ENCODE measurements at places on chromosomes 4 and X.

GRCh38 chrX:1316527-1316926 is 20.1 kb upstream of the IL3RA start:
- DNase-seq = no peak

DNA sequence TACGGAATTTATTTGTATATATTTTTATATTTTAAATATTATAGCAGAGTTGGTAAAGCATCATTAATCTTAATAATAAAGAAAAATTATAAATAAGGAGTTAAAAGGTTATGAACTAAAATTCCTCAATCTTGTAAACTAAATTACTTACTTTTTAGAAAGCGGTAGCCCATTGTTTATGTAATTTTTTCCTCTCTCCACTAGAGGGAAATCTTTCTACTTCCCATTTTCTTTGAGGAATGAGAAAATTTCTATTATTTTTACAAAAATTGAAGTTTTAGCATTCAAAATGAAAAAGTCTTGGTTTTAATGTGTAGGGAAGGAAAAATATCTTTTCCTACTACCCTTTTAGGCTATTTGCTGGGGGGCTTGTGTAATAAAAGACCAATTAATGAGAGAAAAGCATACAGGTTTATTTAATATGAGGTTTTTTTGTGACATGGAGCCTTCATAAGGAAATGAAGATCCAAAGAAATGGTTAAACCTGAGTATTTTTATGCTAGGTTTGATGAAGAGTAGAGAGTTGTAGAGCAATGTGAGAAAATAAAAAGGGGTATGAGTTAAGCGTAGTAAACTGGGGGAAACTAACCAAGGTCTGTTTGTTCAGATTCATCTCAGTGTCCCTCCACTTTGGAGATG is 68.7 kb upstream of the ADAD1 start:
- no peak for DNase-seq

DNA sequence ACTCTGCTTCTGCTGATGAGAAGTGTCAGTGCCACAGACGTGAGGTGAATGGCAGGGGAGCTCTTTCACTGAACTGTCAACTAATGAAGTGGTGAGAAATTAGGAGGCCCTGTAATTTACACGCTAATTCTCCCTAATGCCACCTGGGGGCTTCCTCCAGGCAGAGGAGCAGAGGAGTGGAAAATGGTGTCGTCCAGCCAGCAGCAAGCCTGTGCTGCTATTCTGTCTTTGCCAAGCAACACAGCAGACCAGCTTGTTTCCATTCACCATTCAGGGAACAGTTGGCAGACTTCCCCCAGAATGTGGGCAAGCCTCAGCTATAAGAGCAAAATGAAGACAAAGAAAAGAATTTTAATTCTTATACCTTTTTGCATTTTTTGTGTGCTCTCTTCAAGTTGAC is 245.2 kb upstream of the TET2 start:
- DNase-seq = no peak

- no peak for DNase-seq
These were observed 25.4 kb upstream of the IL2 start for GRCh38 chr4:122481766-122482405.

GRCh38 chr4:149280806-149281205 is 534.8 kb downstream of the IQCM start:
- no peak for DNase-seq

DNA sequence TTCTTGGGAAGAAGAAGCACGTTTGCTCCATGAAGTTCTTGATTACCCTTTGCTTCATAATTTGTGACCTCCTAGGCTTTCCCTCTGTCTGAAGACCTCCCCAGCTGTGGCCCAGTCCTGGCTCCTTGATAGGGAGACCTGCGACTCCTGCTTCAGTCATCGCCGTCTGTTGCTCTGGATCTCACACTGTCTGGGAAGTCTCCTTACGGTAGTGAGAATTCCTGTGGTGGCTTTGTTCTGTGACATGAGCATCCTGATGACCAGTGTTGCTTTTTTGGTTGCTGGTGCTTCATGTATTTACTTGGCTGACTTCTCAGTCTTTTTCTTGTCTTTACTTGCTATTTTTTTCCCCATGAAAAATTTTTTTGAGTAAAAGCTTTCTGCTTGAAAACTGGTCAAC is 44.2 kb downstream of the JADE1 start:
- no peak for DNase-seq

DNA sequence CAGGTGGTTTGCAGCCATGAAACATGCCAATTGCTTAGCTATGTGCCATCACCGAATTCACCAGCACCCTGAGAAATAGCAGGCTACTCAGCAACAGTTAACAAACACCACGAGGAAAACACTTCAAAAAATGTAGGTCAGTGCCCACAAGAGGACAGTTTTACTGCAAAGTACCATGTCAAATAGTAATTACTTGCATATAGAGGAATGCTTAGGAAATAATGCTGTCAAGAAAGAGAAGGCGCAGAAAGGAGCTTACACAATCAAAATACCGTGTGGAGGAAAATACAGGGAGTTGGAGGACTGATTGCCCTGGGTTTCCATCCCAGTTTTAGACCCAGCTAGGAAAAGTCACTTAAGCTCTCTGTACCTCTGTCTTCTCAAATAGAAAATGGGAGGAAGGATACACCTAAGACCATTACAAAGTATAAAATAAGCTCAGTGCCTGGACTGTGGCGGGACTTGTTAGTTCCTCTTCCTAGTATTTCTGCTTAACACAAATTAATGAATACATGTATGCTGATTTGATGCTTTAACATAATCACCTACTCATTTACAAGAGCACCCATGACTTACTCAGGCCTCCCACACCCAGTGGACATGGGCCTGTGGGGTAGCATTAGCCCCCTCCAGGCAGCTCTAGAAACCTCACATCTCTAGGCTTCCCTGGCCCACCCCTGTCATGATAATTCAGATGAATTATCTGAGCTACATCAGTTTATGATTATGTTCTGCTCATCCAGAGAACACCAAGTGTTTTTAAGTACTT is 44.5 kb upstream of the IL21 start:
- DNase-seq = no peak

DNA sequence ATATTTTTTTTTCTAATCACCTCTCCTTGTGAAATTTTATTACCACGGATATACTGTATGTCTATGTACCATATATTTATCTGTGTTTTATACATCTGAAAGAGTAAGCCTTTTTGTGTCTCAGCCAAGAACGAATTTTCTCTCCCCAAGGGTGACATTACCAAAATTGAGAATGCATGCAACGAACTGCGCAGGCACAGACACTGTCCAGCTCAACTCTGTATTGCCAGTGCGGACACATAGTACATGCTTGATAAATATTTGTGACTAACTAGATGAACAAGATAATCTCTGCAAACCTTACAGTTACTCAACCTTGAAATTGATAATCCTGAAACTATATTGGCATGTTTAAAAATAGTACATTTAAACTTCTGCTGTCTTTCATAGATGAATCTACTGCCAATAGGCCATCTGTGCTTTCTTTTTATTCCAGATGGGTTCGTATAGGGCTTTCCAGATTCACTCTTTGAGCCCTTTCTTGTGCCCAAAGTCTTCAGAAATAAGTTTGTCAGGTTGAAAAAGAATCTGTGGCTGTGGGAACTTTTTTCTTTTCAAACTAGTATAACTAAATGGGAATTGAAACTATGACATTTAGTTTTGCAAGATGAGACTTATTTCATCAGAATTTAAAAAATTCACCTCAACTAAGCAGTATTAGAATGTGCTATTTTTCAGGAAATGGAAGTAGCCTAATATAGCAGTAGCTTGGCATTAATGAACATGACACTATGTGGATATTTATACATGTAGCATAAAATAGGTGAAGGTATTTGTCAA is 38.9 kb downstream of the DTHD1 start:
- no peak for DNase-seq

DNA sequence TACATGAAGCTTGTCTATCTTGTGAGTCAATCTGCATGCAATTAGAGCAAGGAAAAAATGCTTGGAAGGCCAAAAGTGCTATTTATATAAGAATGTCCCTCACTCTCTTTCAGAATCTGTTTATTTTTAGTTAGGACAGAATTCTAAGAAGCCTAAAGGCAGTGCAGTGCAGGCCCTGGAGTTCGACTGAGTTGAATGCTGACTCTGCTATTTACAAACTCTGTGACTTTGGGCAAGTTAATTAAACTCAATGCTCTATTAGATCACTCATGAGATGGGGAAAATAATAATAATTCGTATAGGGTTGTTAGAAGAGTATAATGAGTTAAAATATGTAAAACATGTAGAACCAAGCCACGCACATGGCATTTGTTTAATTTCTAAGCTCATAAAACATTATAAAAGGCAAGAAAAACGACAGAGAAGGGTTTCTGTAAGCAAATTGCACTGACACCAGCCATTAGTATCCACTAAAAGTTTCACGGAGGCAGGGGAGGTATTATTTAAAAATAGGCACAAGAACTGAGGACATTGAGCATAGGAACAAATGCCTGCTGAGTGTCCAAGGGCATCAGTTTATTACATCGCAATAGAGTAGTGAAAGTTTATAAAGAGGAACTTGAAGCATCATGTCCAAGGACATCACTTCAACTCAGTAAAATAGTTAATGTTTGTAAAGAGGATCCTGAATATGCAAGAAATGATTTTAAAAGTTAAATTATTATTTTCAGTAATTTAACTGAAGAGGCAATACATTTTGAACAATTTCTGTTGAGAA is 115.0 kb upstream of the INPP4B start:
- no peak for DNase-seq

DNA sequence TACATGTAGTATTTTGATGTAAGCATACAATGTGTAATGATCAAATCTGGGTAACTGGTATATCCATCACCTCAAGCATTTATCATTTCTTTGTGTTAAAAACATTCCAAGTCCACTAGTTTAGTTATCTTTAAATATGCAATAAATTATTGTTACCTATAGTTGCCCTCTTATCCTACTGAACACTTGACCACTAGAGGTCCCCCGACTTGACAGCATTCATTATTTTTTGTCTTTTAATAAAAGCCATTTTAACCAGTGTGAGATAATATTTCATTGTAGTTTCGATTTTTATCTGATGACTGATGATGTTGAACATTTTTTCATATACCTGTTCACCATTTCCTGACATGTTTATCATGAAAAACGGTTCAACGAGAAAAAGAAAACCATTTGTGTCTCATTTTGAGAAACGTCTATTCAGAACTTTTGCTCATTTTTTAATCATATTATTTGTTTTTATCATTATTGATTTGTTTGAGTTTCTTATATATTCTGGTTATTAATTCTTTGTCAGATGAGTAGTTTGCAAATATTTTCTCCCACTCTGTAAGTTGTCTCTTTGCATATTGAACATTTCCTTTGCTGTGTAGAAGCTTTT is 199.0 kb upstream of the CXXC4 start:
- no peak for DNase-seq

DNA sequence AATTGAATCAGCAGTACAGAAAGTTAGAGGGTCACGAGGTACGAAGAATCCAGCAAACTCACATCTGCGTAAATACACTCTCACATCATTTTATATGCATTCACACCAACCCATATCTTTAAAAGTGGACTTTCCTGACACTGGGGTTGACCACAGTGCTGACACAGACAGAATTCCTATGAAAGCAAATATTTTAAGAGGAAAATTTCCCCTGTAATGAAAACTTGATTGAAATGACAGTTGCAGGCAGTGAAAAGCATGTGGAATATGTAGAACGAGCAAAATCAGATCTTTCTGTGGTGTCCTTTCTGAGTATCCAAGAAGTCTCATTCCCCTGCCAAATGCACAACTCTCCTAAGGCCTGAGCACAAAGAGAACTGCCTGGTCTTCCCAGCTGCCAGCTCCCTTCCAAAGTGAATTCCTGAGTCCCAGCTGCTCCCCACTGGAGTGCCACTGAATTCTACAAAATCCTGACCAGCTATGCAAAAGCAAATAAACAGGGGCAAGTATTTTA is 50.5 kb upstream of the FAM9C start:
- no peak for DNase-seq

DNA sequence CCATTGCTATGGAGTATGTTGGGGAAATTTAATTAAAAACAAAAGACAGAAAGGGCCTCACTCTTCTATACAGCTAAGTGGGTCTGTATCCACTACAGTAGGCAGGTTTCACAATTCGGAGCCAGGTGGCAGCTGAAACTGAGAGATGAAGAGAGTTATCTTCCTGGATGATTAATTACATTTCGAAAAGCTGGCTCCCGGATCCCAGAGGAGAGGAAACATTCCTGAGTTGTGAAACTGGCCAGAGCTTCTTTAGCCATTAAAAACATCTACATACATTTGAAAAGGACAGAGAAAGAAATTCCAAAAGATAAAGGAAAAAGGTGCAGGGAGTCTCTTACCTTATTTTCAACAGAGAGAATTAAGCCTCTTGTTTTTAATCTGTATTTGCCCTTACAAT is 15.5 kb upstream of the PDZD4 start:
- no peak for DNase-seq

GRCh38 chr4:24578364-24578763 is 6.0 kb downstream of the DHX15 start:
- DNase-seq = no peak

DNA sequence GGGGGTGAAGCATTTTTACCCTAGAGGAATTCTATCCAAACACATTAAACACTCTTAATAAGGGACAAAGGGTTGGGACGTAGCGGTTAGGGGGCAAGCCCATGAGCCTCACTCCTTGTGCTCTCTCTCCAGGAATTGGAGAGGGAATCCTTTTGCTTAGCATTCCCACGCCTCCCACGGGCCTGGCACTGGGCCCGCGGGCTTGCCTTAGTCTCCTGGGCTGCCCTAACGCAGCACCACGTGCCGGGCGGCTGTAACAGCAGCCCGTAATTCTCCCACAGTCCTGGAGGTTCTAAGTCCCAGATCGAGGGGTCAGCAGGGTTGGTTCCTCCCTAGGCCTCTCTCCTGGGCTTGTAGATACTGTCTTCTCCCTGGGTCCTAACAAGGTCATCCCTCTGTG is 67.5 kb downstream of the TBL1X start:
- DNase-seq = no peak

- no peak for DNase-seq
These were observed 766.6 kb downstream of the FAT4 start for GRCh38 chr4:126081336-126081735.

DNA sequence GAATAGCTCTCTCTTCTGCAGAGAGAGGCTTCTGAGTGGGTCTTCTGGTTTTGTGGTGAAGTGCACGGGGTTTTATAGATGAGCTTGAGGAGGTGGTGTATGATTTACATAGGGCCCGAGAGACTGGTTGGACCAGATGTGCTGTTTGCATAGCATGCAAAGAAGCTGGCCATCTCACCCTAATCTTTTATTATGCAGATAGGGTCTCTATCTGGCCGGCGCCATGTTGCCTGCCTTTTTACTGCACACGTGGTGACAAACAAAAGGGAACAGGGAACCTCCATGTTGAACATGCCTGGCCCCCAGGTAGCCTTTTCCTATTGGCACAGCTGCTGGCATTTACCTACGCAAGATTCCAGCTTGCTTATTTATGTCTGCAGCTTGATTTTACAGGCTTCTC is 473.3 kb upstream of the FAM47C start:
- DNase-seq = no peak

DNA sequence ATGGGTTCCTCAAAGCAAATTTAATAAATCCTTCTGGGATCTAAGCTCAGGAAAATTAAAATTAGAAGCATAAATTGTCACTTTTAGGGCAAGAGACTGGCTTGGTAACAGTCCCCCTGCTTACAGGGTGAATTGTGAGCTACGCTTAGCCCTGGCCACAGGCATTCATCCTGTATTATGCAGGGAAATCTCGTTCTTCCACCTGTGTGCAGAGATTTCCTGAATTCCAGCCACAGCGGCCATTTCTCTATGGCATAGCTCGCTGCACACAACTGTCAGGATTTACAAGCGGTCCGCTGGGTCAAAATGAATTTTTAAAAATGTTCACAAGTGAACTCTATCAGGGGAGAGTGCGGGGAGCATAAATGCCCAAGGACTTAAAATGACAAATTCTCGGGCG is 111.9 kb downstream of the DCTD start:
- no peak for DNase-seq

Measured in activated CD4-positive, alpha-beta T cell treated with anti-CD3 and anti-CD28 coated beads for 1 hour (primary cell).